ENCODE measurements at places on chromosomes 4 and X.
A peak's percentile ranks its signal among the peaks of the same experiment; 100 is the strongest.

DNA sequence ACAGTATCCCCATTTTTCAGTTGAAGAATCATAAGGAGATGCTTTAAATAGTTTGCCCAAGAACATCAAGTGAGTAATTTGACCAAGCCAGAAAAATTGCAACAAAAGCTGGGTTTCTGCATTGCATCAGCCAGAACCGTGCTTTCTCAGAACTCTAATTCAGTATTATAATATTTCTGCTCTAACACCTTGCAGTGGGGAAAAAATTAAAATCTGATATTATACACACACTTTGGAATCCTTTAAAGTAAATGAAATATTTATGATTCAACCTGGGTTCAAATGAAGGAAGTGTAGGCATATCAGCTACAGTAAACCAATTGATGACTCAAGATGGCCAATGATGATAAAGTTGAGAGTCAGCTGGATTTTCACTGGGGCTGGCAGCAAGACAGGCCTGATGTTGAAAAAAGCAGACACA lies 387.6 kb upstream of the ZFP42 start:
- DNase-seq = no peak

GRCh38 chrX:100349391-100349790 lies 60.7 kb downstream of the PCDH19 start:
- DNase-seq = no peak

DNA sequence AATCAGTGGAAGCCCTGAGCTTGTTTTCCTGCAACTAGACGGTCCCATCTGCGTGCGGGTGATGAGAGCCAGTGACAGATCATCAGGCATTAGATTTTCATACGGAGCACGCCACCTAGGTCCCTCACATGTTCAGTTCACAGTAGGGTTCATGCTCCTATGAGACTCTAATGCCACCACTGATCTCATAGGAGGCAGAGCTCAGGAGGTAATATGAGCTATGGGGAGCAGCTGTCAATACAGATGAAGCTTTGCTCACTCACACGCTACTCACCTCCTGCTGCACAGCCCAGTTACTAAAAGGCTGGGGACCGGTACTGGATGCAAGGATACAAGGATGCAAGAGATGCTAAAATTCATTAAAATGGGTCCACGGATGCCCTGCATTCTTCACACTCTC lies 61.2 kb downstream of the DHRSX start:
- no peak for DNase-seq

GRCh38 chrX:39170464-39170863 lies 369.2 kb downstream of the MID1IP1 start:
- DNase-seq = no peak

GRCh38 chr4:69156913-69157312 lies 57.6 kb downstream of the UGT2B11 start:
- DNase-seq = no peak

GRCh38 chr4:169351872-169352271 lies 81.1 kb upstream of the SH3RF1 start:
- no peak for DNase-seq

DNA sequence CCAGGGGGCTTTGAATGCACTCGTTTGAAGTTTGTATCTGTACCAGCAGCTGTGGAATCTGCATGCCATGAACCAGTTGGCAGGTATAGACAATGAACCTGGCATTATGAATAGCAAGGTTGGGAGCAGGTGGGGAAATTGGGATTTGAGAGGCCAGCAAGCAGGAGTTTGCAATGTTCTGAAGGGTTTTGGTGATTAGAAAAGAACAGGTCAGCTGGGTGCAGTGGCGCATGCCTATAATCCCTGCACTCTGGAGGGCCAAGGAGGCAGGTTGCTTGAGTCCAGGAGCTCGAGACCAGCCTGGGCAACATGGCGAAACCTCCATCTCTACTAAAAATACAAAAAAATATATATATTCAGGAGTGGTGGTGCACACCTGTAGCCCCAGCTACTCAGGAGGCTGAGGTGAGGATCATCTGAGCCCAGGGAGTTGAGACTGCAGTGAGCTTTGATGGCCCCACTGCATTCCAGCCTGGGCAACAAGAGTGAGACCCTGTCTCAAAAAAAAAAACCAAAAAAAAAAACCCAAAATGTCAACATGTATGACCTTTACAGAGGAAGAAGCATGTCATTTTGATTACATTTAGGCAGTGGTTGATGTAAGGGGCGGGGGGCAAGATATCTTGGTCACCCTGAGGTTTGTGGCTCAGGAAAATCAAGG lies 63.9 kb downstream of the TSC22D3 start:
- DNase-seq = no peak

DNA sequence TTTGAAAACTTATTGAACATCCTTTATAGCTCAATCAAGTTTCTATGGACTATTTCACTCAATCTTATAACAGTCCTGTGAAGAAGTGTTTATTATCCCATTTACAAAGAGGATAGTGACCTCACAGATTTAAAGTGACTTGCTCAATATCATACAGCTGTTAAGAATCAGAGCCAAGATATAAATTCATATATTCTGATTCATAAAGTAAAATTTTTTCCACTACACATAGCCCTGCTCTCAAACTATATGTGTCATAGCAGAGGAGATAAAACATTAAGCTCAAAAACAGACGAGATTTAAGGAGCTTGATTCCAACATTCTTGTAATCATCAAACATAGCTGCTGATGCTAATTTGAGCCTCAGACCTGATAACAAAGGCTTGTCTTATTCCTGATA lies 226.8 kb downstream of the CAMK2D start:
- DNase-seq = no peak

- DNase-seq = no peak
Observed at GRCh38 chrX:18099745-18100144, 120.9 kb downstream of the BEND2 start.

- DNase-seq = no peak
Observed at GRCh38 chrX:95884186-95884585, 800.5 kb upstream of the DIAPH2 start.

DNA sequence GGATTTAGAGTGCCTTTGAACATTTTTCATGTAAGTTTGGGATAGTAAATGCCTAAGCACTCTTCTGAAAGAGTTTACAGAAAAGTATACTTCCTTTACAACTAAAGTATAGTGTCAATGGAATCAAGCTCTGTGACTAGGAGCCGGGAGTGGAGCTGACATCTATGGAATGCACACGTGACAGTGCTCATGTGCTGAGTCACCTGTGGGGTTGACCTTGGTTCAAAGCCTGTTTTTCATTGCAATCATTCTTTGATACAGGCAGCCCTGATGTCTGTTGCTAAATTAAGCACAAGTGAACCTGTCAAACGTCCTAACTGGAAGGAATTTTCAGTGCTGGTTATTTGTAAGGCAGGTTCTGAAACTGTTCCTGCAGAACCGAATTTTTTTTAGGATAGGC lies 82.5 kb downstream of the GPAT3 start:
- no peak for DNase-seq

GRCh38 chr4:25951390-25951952 lies 37.5 kb downstream of the SMIM20 start:
- DNase-seq = no peak

DNA sequence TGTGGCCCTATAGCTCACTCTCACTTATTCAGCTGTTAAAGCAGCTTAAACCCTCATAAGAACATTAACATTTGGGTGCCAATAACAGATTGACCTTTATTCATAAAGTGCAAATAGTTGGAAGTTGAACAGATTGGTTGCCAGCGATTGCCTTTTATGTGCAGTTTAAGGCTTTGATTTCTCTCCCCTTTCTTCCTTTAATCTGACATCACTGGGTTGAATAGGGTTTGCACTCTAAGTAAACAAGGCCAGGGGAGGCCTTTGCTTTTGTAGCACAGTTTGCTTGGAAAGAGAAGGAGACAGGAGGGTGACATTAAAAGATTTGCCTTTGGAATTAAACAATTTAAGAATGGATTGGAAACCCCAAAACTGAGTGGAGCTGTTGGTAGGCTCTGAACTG lies 114.3 kb downstream of the NKX6-1 start:
- no peak for DNase-seq

- DNase-seq = no peak
Observed at GRCh38 chrX:41677183-41678060, 11.4 kb upstream of the GPR34 start.

GRCh38 chr4:2084316-2084715 lies 25.2 kb downstream of the NAT8L start:
- peak; percentile 2 for DNase-seq

- DNase-seq = no peak
Observed at GRCh38 chrX:116204932-116205331, 34.4 kb downstream of the AGTR2 start.

DNA sequence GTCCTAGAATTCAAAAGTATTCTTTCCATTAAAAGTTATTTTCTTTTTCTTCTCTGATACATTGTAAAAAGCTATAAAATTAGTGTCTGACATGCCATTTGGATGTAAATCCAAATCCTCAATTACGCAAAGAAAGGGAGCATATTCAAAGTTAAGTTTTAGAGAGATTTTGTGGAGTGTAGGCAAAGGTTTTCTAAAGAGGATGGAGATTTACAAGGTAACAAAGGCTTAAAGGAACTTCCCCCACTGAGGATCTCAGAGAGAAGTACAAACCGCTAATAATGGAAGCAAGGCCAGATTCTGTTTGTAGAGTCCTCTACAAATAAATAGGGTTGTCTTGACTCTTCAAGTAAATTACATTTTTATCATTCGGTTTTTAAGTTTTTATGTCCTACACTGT lies 91.0 kb upstream of the MAPK10 start:
- DNase-seq = no peak

DNA sequence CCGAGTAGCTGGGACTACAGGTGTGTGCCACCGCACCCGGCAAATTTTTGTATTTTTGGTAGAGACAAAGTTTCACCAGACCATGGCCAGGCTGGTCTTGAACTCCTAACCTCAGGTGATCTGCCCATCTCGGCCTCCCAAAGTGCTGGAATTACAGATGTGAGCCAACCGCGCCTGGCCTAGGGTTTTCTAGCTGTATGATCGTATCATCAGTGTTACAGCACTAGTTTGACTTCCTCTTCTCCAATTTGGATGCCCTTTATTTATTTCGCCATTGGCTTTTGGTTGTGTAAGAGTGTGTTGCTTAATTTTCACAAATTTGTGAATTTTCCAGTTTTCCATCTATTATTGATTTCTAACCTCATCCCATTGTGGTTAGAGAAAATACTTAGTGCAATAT lies 5.2 kb downstream of the TKTL1 start:
- no peak for DNase-seq

DNA sequence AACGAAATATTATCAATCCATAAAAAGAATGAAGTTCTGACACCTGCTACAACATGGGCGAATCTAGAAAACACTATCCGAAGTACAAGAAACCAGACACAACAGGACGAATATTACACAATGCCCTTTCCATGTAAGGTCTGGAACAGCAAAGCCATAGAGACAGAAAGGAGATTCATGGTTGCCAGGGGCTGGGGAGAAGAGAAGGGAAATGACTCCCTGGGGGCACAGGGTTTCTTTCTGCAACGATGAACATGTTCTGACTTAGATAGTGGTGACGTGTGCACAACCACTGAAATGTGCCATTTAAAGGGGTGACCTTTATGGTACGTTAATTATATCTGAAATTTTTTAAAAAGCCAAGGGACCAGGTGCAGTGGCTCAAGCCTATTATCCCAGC lies 28.3 kb downstream of the GPR143 start:
- DNase-seq = no peak

- DNase-seq = no peak
Observed at GRCh38 chrX:41695426-41695825, 6.7 kb downstream of the GPR34 start.

GRCh38 chr4:186749611-186750281 lies 26.1 kb upstream of the FAT1 start:
- no peak for DNase-seq

- no peak for DNase-seq
Observed at GRCh38 chrX:13440176-13440575, 120.3 kb upstream of the ATXN3L start.

GRCh38 chrX:21586001-21586400 lies 72.1 kb downstream of the KLHL34 start:
- DNase-seq = no peak

DNA sequence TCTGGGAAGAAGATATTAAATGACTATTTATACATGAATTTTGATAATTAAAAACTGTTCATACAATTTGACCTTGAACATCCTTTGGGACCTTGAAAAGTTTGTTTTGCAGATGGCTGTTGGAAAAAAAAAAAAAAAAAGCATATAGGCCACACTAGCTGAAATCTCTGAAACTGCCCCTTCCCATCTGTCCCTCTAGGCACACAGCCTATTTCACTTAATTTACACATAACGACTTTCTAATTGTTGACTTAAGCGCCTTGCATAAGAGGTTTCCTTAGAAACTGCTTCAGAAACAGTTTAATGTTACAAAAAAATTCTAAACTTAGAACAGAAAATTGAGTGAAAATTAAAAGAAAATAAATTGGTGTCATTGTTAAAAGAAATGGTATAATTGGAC lies 131.0 kb downstream of the COX18 start:
- DNase-seq = no peak

GRCh38 chr4:17060230-17060629 lies 161.8 kb upstream of the LDB2 start:
- no peak for DNase-seq

- no peak for DNase-seq
Observed at GRCh38 chrX:63784346-63784901, 590 bp downstream of the ARHGEF9 start.

GRCh38 chr4:146004730-146005129 lies 66.1 kb upstream of the ZNF827 start:
- DNase-seq = no peak

- no peak for DNase-seq
Observed at GRCh38 chrX:75131973-75132627, 24.0 kb downstream of the ABCB7 start.

DNA sequence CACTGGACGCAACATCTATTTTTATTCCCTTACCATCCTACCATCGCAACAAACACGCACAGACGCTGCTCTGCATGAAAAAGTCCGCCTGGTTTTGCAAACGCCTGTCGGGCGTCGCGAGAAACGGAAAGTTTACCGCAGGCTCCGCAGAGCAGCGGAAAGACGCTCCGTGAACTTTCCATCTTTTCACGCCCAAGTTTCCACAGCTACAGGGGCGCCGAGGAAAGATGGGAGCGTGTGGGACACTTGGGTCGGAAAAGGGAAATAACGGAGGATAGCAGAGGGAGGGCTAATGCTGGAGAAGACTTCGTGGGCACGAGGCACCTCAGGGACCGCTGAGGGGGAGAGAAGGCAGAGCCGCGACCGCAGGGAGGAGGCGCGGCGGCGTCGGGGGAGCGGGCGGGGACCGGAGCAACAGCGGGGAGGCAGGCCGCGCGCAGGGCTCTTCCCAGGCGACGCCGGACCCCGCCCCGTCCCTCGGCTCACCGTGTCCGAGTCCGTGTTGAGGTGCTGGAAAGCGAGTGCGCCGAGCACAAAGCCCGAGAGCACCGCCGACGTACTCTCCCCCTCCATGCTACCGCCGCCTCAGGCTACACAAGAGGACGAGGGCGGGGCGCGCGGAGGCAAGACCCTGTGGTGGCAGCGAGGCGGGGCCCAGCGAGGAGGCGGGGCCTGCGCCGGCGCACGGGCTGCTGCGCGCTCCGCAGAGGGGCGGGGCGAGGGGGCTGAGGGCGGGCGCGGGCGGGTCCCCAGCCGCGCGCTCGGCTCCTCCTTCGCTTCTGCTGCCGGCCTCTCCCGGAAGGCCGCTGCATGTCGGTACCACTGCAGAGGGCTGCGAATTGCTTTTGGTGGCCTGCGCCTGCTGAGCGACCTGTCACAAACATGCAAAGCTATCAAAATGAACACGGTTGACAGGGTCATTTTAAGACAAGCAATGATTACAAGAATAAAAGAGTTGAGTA lies at the start of gene ABRAXAS1:
Gene ABRAXAS1 (minus strand): TSS at position 601 of the 962 bp plus-strand sequence. CDS start 28 bp downstream, at position 573.
- DNase-seq = peak; percentile 93

- no peak for DNase-seq
Observed at GRCh38 chrX:71147496-71148277, 3.0 kb downstream of the NLGN3 start.

All from stimulated activated naive CD8-positive, alpha-beta T cell treated with anti-CD3 and anti-CD28 coated beads, Interleukin-15, amount 100 ng/mL, for 72 hours (primary cell).